Esophagus squamous epithelium (tissue), 5 donors: ENCODE measurements at places on chromosomes 12 and 14.

- no peak for DNase-seq
Observed at GRCh38 chr14:104011824-104012517, 69.6 kb upstream of the RD3L start.

GRCh38 chr12:83971781-83972180 lies 940.8 kb downstream of the SLC6A15 start:
- DNase-seq: no peak

DNA sequence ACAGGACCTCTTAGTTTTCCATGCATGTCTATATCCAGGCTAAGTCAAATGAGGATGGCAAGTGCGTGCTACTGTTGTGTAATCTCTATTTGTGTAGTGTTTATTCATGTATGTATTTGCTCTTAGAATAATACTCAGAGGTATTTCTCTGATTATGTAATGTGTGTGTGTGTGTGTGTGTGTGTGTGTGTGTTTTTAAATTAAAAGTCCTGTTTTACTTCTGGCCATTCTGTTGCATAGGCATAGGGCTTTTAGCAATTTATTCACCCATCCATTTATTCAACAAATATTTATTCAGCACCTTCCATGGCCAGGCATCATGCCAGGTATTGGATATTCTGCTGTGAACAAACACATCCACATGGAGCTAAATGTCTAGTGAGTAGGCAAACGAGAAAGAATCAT lies 63.5 kb downstream of the PELI2 start:
- DNase-seq: no peak

DNA sequence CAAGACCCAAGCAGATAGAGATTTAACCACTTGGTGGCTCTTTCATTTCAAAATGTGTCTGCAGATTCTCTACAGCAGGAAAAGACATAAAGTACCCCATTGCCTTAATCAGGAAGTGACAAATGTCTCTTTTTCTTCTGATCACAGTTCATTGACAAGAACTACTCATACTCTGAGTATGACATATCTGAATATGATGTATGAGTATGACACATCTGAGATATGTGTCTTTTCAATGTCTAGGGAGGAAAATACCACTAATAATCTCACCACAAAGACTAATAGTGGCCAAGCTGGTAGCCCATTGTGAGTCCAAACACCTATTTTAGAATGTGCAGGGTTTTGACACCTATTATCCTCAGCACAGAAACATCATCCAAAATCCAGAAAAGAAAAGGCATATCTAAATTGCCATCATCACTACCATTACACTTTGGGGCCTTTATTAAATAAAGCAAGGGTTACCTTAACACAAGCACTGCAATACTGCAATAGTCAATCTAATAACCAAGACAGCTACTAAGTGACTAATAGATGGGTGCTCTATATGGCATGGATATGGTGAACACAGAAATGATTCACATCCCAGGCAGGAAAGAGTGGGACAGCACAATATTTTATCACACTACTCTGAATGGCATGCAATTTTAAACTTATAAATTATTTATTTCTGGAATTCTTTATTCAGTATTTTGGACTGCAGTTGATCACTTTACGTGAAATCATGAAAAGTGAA lies 243.7 kb upstream of the FAR2 start:
- no peak for DNase-seq

- DNase-seq: no peak
Observed at GRCh38 chr14:74472601-74473000, 20.5 kb downstream of the NPC2 start.

- no peak for DNase-seq
Observed at GRCh38 chr14:20781803-20782202, 735 bp downstream of the RNASE6 start.

DNA sequence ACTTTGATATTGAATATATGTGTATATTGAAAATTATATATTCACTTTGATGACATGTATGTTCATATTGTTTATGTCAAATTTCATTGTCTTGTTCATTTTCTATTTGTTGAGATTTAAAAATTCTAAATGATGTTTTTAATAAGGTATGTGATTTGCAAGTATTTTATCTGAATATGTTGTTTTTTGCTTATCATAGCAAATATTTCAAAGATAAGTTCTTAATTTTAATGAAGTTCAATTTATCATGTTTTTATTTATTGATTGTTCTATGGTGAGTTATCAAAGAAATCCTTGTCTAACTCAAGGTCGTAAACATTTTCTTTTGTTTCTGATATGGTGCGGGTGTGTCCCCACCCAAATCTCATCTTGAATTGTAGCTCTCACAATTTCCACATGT lies 45.2 kb downstream of the OR9K2 start:
- no peak for DNase-seq

GRCh38 chr12:7068994-7069346 lies 8.5 kb downstream of the C1S start:
- DNase-seq: no peak

DNA sequence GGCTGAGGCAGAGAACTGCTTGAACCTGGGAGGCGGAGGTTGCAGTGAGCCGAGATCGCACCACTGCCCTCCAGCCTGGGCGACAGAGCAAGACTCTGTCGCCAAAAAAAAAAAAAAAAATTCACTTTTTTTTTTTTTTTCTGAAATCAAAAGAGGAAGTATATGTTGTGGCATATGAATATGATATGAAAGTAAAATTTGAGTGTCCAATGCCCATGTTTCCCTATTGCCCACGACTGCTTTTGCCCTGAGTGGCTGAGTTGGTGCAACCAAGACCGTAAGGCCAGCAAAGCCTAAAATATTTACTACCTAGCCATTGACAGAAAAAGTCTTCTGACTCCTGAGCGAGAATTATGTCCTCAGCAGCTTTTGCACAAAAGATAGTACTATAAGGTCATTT lies 101.7 kb upstream of the PARP11 start:
- no peak for DNase-seq

GRCh38 chr14:67994531-67994930 lies 175.0 kb downstream of the RAD51B start:
- DNase-seq: no peak

- no peak for DNase-seq
Observed at GRCh38 chr12:71430756-71431155, 8.8 kb upstream of the LGR5 start.

- no peak for DNase-seq
Observed at GRCh38 chr12:11877869-11878780, 192.6 kb upstream of the BCL2L14 start.

GRCh38 chr14:103943673-103944072 lies 1.3 kb upstream of the RD3L start:
- DNase-seq: no peak

GRCh38 chr14:51676549-51676948 lies 24.8 kb downstream of the FRMD6 start:
- DNase-seq: no peak

DNA sequence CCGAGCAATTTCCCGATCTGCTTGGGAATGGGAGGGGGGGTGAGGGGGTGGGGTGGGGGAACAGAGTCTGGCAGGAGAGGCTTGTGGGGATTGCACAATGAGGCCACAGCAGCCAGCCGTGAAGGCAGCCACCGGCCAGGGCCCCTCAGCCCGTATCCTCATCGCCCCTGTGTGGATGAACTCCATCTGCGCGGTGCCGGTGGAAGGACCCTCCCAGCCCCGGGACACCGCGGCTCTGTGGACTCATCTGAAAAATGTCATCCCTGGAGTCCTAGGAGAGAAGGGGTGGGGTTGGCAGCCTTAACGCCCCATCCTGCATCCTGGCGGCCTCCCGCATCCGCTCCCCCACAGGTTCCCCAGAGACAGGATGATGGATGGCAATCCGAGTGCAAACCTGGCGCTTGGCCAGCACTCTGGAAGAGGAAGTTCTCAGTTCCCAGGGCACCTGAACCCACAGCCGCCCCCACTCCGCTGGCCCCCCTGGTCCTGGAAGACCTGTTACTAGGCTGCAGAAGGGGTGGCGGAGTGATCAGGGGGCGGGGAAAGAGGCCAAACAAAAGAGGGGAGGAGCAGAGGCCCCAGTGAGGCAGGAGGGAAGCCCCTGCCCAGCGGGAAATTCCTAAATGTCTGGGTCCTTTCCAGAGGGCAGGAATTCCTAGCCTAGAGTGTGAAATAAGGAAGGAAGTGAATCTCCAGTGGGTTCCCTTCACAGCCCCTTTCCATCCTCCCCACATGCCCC lies 1.2 kb upstream of the TNFAIP2 start:
- no peak for DNase-seq
